ENCODE measurements at places on chromosomes 16 and 17. TPM values are rescaled to one million over a fixed set of nuclear protein-coding genes. Genes with fewer than 3 reads are reported as not detected.

The CLN3 gene
- 18.1 TPM for total RNA-seq

The ST6GALNAC2 gene
- 1.4 TPM for total RNA-seq

The ZP2 gene
- not detected for total RNA-seq

The CPNE7 gene
- total RNA-seq, result 0.22 TPM
